ENCODE measurements at places on chromosomes 3 and 15.
A peak's percentile ranks its signal among the peaks of the same experiment; 100 is the strongest.

DNA sequence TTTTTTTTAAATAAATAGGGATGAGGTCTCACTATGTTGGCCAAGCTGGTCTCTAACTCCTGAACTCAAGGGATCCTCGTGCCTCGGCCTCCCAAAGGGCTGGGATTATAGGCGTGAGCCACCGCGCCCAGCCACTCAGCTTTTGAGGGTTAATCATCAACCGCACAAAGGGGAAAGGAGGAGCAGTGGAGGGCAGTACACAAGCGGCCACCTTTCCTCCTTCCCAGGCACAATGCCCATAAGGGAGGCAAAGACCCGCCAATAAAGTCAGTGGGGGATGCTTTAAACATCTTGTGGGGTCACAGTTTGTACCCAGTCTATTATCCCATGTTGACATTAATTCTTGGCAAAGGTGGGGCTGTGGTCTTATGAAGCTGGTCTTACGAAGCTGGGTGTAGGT is 32.4 kb downstream of the EHD4 start:
- no peaks in the 10 kb centered on the region for H3K36me3 ChIP-seq
- DNase-seq: no peak
- H3K27ac ChIP-seq: no peak overlapping the region
- H3K27me3 ChIP-seq: no peaks in the 10 kb centered on the region
- peaks cover 42% of the 10 kb centered on the region for H3K4me1 ChIP-seq
- no peak overlapping the region for H3K4me3 ChIP-seq

DNA sequence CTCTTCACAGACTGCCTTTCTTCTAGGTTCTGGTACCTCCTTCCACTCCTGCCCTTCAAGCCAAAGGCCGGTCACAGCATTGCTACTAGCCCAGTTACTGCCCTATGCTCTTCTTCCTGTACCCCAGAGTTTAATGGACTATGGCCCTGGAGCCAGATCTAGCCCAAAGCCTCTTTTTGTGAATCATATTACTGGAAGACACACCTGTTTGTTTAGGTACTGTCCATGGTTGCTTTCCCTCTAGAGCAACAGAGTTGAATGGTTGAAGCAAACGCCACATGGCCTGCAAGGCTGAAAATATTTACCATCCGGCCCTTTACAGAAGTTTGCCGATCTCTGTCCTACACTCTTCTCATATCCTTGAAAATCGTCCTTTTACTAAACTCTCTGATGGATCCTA is 47.0 kb downstream of the PDZRN3 start:
- H3K27ac ChIP-seq: no peak overlapping the region
- no peaks in the 10 kb centered on the region for H3K36me3 ChIP-seq
- H3K27me3 ChIP-seq: no peaks in the 10 kb centered on the region
- H3K4me1 ChIP-seq: no peaks in the 10 kb centered on the region

- H3K4me1 ChIP-seq: no peaks in the 10 kb centered on the region
- no peak for DNase-seq
- no peak overlapping the region for H3K4me3 ChIP-seq
- H3K27me3 ChIP-seq: peaks cover 10% of the 10 kb centered on the region
- H3K27ac ChIP-seq: no peak overlapping the region
- H3K36me3 ChIP-seq: no peaks in the 10 kb centered on the region
Observed at GRCh38 chr3:124428372-124429128, 301.7 kb upstream of the UMPS start.

GRCh38 chr3:40190056-40190455 is 119.5 kb upstream of the EIF1B start:
- no peaks in the 10 kb centered on the region for H3K27me3 ChIP-seq
- H3K27ac ChIP-seq: no peak overlapping the region
- DNase-seq: no peak

DNA sequence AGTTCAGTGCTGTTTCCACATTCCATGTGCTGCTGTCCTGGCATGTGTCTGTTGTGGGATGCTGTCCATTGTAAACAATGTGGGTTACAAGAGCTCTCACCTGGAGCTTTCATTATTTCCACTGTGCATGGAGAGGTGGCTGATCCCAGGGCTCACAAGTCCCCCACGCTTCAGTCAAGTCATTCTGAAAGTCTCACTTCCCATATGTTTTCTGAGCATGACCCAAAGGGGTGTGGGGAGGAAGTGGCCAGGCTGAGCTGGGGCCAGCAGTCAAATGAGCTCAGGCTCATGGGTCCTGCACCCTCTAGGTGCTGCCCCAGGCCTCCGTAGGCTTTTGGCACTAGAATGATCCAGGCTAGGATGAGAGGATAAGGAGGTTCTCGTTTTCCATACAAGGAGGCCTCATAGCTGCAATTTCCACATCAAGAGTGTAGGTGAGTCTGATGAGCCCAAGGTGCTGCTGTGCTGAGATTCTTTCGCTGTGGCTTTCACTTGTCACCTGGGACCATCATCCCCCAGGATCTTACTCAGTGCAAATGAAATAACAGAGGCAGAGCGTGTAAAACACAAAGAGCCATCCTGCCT is 22.0 kb downstream of the STARD5 start:
- H3K27ac ChIP-seq: peak overlapping the region; percentile 92
- H3K27me3 ChIP-seq: no peaks in the 10 kb centered on the region
- peaks cover 89% of the 10 kb centered on the region for H3K36me3 ChIP-seq
- peak overlapping the region; percentile 99 for H3K4me3 ChIP-seq
- no peak for DNase-seq

- H3K4me1 ChIP-seq: no peaks in the 10 kb centered on the region
- no peak for DNase-seq
- H3K27ac ChIP-seq: no peak overlapping the region
- no peak overlapping the region for H3K4me3 ChIP-seq
- H3K27me3 ChIP-seq: no peaks in the 10 kb centered on the region
- H3K36me3 ChIP-seq: no peaks in the 10 kb centered on the region
Observed at GRCh38 chr3:69823743-69824142, 84.5 kb downstream of the MITF start.

DNA sequence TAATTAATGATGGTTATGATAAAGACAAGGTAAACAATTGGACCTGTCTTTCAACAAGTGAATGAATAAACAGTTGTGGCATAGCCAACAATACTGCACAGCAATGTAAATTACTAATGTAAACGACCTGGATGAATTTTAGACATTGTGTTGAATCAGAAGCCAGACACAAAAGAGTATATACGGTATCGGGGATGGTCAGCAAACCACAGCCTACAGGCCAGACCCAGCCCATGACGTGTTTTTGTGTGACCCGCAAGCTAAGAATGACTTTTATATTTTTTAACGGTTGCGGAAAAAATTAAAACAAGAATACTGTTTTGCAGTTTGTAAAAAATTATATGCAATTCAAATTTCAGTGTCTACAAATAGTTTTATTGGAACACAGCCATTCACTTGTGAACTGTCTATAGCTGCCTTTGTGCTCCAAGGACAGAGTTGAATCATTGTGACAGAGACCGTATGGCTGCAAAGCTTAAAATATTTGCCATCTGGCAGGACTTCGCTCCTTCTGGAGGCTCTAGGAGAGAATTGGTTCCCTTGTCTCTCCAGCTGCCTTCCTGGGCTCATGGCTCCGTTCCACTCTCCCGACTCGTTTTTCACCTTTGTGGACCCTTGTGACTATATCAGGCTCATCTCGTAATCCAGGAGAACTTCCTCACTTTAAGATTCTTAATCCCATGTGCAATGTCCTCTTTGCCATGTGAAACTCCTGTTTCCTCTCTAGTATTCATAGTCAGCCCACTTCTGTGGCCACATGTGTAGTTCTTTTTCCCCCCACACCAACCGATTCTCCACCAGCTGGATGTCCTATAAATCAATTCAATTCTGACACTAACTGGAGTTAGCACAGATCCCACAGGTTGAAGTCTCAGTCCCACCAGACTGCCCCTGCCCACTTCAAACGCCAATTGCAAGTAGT is 72.7 kb downstream of the CMTM8 start:
- DNase-seq: no peak
- no peaks in the 10 kb centered on the region for H3K27me3 ChIP-seq
- no peak overlapping the region for H3K4me3 ChIP-seq
- no peak overlapping the region for H3K27ac ChIP-seq

- peaks cover 21% of the 10 kb centered on the region for H3K27me3 ChIP-seq
- no peaks in the 10 kb centered on the region for H3K4me1 ChIP-seq
- no peaks in the 10 kb centered on the region for H3K36me3 ChIP-seq
Observed at GRCh38 chr3:99659951-99660350, 21.6 kb downstream of the COL8A1 start.

DNA sequence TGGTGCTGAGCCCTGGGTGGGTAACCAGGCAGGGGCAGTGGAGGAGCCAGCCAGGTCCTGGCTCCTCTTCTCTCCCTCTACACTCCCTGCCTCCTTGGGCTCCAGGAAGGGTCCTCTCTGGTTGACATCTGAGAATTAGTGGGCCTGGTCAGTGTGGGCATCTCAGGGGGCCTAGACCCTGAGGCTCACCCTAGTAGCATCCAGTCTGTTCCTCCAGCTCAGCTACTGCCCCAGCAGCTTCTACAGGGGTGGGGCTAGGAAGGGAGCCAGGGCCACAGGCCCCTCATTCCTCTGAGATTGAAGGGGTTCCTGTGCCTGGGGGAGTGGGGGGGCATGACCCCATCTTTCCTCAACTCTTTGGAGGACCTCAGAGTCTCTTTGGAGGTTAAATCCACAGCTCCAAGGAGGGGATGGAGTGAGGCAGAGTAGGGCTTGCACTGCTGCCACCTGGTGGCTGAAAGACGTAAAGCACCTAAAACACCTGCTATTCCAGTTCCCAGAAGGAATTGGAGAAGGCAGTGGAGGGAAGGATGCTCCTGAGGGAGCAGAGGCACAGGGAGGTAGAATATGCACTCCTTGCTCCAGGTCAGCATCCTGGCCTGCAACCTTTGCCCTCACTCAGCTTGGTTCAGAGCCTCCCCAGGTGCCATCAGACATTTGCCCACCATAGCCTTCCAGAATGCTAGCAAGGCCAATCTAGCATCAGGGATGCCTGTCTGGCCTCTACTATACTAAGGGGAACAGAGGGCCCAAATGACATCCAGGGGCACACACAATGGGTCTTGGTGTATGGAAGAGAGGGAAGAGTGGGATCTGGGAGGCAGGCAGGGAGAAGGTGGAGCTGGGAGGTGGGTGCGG is 25.1 kb downstream of the C3orf18 start:
- H3K36me3 ChIP-seq: no peaks in the 10 kb centered on the region
- peak; percentile 20 for DNase-seq
- no peak overlapping the region for H3K4me3 ChIP-seq
- H3K27ac ChIP-seq: no peak overlapping the region

GRCh38 chr15:80367661-80368060 is 36.5 kb upstream of the ARNT2 start:
- peaks cover 12% of the 10 kb centered on the region for H3K27me3 ChIP-seq
- H3K4me1 ChIP-seq: peaks cover 1% of the 10 kb centered on the region
- H3K27ac ChIP-seq: no peak overlapping the region
- H3K4me3 ChIP-seq: no peak overlapping the region

- no peak overlapping the region for H3K27ac ChIP-seq
- peaks cover 49% of the 10 kb centered on the region for H3K36me3 ChIP-seq
- no peak overlapping the region for H3K4me3 ChIP-seq
- H3K4me1 ChIP-seq: peaks cover 11% of the 10 kb centered on the region
Observed at GRCh38 chr3:11803977-11804892, 42.5 kb downstream of the TAMM41 start.

DNA sequence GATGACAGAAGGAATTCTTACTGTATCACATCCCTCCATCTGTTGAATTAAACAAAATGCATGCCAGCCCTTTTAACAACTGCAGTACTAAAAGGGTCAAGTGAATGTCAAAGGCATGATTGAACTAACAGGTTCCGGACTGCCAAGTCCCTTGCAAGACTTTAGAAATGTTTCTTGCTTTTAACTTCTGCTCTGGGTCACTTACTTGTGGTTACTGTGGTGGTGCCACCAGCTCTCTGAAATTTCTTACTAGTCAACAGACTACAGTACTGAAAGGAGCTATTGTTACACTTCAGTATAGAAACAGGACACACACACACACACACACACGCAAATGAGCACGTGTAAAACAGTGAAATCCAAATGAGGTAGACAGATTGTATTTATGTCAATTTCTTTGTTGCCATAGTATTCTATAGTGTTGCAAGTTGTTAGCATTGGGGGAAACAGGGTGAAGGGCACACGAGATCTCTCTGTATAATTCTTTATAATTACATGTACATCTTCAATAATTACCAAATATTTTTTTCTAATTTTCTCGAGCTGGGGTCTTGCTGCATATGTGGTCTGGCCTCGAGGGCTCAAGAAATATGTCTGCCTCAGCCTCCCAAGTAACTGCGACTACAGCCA is 79.9 kb upstream of the SLC25A26 start:
- no peak for DNase-seq
- no peaks in the 10 kb centered on the region for H3K36me3 ChIP-seq
- H3K4me3 ChIP-seq: no peak overlapping the region
- H3K27ac ChIP-seq: no peak overlapping the region

- no peak for DNase-seq
- H3K4me3 ChIP-seq: no peak overlapping the region
- no peaks in the 10 kb centered on the region for H3K4me1 ChIP-seq
- no peaks in the 10 kb centered on the region for H3K27me3 ChIP-seq
Observed at GRCh38 chr3:121979246-121979645, 42.8 kb downstream of the ILDR1 start.

GRCh38 chr15:100529556-100529955 is 806 bp upstream of the CERS3 start:
- H3K36me3 ChIP-seq: peaks cover 21% of the 10 kb centered on the region
- H3K27me3 ChIP-seq: peaks cover 1% of the 10 kb centered on the region
- H3K27ac ChIP-seq: peak overlapping the region; percentile 28
- no peak overlapping the region for H3K4me3 ChIP-seq
- DNase-seq: no peak

GRCh38 chr3:35438101-35438500 is 201.2 kb upstream of the ARPP21 start:
- H3K27me3 ChIP-seq: no peaks in the 10 kb centered on the region
- H3K4me3 ChIP-seq: no peak overlapping the region
- no peaks in the 10 kb centered on the region for H3K4me1 ChIP-seq

DNA sequence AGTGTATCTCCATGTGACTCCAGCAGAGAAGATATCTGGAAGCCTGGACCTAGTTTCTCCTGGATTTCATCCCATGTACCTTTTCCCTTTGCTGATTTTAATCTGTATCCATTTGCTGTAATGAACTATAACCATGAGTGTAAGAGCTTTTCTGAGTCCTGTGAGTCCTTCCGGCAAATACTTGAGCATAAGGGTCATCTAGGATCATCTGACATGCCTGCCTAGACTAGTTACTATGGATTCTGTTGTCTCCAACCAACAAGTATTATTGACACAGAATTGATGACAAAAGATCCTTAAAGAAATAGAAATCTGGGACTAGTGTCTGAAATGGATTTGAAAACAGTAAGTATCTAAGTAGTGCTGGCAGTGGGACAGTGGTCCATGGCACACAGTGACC is 11.3 kb upstream of the UBE3A start:
- H3K4me3 ChIP-seq: no peak overlapping the region
- no peak overlapping the region for H3K27ac ChIP-seq
- H3K36me3 ChIP-seq: peaks cover 24% of the 10 kb centered on the region
- H3K4me1 ChIP-seq: no peaks in the 10 kb centered on the region
- DNase-seq: no peak

DNA sequence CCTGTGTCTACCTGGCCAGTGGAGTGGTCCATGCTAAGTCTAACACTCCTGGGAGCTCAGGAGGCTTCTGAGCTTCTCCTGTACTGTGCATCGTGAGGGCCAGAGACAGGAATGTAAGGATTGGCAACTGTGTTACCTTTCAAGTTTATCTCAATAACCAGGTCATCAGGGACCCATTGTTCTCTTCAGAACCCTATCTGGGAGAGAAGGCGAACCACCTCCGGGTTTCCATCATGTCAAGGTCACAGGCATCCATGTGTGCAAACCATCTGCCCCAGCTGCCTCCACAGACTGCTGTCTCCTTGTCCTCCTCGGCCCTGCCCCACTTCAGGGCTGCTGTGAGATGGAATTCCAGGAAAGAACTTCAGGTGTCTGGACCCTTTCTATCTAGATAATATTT is 5.9 kb downstream of the ANKRD63 start:
- no peaks in the 10 kb centered on the region for H3K36me3 ChIP-seq
- peaks cover 50% of the 10 kb centered on the region for H3K27me3 ChIP-seq
- DNase-seq: no peak
- no peak overlapping the region for H3K27ac ChIP-seq
